ENCODE measurements at places on chromosomes 3 and 15.

DNA sequence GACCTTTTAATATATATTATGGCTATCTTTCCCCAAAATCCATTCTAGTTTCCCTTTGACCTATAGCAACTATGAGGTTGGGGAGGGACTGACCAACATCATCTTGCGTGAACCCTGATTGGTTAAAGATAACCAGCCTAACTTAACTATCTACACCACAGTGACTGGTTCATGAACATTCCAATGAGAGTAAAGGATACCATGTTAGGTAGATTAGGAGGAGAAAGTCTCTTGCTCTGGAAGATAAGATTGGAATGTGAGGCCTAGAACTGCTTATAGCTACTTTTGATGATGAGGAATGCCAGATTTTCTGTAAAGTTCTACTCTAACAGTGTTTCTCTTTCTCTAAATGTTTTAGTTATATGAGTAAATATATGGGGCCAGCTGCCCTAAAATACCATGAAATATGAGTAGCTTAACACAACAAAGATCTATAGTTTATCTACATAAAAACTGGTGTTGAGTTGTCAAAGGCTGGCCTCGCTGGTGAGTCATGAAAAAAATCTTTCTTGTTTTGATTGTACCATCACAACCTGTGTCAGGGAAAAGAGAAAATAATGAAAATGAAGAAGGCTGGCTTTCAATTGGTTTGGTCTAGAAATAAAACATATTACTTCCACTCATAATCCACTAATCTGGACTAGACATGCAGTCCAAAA is 481.4 kb downstream of the NSUN3 start:
- no peak for DNase-seq

GRCh38 chr15:51227940-51228732 is 110.3 kb downstream of the CYP19A1 start:
- no peak for DNase-seq

DNA sequence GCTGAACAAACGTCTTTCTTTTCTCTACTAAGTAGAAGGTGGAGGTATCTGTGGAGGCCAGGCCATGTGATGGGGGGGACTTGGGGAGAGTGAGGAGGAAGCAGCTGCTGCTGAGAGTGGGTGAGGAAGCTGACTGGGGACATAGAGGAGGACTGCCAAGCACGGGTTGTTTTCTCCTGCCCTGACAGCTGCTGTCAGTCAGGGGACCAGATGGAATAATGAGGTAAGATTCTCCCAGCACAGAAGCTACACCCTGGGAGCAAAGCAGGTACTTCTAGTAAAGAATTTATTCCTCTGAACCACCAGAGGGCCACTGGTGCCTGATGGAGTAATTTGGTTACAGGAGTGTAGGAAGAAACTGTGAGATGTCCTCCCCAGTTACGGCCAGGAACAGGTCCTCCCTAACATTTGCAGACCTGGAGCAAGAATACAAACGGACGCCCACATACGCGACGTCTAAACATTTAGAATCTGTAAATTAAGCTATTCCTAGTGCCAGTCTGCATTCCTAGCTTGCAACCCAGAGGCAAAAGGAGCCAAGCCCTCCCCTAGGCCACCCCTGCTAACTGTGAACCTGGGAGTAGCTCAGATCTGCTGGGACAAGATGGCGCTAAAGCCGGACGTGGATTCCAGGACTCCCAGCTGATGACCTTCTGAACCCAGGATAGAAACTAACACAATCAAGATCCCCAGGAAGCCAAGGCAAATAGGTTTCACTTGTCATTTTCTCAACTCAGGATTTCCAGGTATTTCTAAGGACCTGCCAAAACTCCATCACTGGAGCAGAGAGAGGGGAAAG is 14.8 kb downstream of the CRYGS start:
- DNase-seq = no peak

GRCh38 chr15:91243826-91244225 is 143.8 kb downstream of the SV2B start:
- DNase-seq = no peak

- no peak for DNase-seq
Measured at GRCh38 chr3:149020196-149020838, 29.0 kb downstream of the GYG1 start.

GRCh38 chr15:78076231-78077052 is 1.1 kb downstream of the TBC1D2B start:
- DNase-seq = no peak

- no peak for DNase-seq
Measured at GRCh38 chr3:194907811-194908210, 222.1 kb downstream of the FAM43A start.

GRCh38 chr15:61315471-61315870 is 86.4 kb upstream of the RORA start:
- no peak for DNase-seq

GRCh38 chr3:57949785-57950615 is 58.2 kb upstream of the FLNB start:
- DNase-seq = no peak

DNA sequence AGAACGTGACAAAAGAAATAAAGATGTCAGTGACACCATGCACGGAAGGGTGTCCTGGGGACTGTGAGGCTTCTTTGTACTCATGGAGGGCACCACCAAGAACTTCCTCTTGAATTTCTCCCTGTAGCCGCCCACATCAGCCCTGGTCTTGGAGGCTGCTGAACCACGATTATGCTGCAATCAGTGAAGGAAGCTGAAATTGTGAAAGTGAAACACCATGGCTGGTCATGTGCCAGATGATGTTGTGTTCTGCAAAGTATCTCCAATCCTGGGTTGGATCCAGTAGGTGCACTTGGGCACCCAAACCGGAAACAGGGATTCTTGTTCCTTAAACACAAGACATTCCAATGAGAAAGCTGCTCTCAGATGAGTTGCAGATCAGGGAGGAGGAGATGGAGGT is 104.4 kb upstream of the GOLGA6L6 start:
- DNase-seq = no peak

DNA sequence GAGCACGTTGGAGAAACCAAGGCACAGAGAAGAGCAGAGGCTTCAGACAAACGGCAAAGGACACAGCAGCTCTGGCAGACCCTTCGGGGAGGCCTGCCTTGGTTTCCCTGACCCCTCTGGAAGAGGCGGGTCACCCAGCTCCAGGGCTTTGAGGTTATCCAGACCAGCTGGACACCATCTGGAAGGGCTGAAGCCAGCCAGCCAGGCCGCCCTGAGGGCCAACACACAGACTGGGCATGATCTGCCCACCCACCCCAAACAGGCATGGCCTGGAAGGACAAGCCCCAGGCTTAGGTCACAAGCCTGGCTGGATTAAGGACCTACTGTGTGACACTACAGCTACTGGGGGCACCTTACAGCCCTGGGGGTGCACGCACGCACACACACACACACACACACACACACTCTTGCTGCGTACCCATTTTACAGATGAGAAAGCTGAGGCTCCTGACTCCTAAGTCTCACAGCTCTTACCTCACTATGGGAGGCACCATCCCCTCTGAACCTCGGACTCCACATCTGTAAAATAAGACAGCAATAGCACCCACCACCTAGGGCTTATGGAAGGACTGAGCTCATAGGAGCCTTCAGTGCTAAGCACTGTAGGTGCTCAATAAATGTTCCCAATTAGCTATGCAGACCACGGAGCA is 10.8 kb downstream of the PLXND1 start:
- DNase-seq = no peak

DNA sequence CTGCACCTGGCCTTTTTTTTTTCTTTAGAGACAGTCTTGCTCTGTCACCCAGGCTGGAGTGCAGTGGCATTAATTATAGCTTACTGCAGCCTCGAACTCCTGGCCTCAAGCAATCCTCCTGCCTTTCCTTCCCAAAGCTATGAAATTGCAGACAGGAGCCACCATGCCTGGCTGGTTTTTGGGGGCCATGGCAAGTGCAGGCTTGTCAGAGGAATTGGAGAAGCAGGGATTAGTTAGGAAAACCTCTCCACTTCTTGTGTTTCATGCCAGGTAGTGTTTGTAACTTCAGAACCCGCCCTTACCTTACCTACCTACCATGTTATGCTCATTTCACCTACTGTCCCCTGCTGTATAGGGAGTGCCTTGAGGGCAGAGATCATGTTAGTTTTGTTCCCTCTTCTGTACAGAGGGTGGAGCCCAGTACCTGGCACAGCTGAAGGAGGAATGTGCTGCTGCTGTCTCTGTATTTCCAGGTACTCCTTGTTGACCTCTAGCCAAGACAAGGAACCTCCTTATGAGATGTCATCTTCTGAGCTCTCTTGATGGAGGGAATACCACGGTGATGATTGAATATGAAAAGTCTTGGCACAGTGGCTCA is 43.8 kb downstream of the TRAK1 start:
- no peak for DNase-seq

DNA sequence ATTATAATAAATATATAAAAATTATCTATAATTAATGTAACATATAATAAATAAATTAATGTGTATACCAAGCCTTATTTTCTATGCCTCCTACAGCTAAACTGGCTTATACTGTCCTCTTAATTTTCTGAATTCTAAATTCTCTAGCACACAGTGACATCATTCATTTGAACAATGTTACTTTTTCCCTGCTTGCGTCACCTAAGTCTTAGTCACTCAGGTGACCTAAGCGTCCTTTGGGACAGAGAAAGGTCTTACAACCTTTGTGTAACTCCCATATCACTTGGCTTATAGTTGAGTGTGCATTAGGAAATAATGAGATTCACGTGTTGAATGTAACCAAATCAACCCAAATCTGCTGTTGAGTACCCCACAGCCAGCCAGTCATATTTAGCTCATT is 48.5 kb upstream of the KCNMB2 start:
- no peak for DNase-seq

DNA sequence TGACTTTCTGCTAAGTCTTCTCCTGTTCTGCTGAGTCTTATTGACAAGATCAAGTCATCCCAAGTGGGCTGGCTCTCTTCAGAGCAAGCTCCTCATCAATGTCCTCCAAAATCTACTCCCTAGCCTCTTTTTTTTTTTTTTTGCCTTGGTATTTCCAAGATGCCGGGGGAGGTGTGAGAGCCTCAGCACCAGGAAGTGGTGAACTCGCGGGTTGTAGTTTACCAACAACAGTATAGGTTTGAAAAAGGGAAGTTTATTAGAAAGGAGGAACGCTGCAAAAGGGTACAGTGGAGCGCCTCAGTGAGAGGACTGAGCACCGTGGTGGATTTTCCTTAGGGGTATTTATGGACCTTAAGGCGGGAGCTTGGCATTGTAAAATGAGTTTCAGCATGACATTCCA is 94.3 kb upstream of the SGO1 start:
- DNase-seq = no peak
